IMR-90 (cell line): ENCODE measurements at places on chromosomes 12 and 14. TPM values are rescaled to one million over a fixed set of nuclear protein-coding genes. Genes with fewer than 3 reads are reported as not detected.

- H3K4me3 ChIP-seq = no peak overlapping the region
- H3K27me3 ChIP-seq = no peaks in the 10 kb centered on the region
- H3K36me3 ChIP-seq = no peaks in the 10 kb centered on the region
- no peak for DNase-seq
- H3K4me1 ChIP-seq = no peaks in the 10 kb centered on the region
- no peak overlapping the region for H3K27ac ChIP-seq
Observed at GRCh38 chr14:81834308-81834707, 300.7 kb upstream of the SEL1L start.

Gene TAS2R31
- 4.3 and 8.6 TPM in 2 replicates for total RNA-seq

DNA sequence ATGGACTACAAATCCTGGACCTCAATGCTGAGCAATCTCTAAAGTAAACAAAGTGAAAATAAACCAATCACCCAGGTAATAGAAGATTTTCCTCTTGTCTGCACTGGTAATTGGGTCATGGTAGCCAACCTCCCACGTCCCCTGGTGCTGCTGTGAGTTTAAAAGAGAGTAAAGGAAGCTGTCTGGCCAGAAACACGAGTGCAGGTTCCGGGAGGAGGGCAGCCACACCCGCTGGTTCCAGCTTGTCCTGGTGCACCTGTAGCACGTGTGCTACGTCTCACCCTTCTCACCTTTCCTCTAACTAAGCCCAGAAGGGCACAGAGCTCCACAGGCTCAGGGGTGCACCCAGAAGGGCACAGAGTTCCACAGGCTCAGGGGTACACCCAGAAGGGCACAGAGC is 5.4 kb downstream of the CRACR2A start:
- H3K4me1 ChIP-seq = no peaks in the 10 kb centered on the region
- no peak overlapping the region for H3K27ac ChIP-seq
- no peak for DNase-seq
- H3K36me3 ChIP-seq = no peaks in the 10 kb centered on the region
- peaks cover 11% of the 10 kb centered on the region for H3K27me3 ChIP-seq

Gene ITGB7
- total RNA-seq = under 0.01 and 0.18 TPM in 2 replicates

DNA sequence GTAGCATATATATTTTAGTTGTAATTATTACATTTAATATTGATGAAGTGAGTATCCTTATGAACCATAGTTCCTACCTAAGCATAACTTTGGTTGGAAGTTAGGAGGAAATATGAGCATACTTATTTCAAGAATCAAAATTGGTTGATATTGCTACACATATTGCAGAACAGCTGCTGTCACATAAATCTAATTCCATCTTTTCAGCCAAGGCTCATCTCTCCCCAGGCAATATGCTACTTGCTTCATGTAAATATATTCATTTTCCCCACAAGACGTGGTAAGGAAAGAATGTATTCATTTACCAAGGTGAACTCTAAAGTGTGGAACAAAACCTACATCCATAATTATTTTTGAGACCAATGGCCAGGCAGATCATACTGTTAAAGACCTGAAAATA is 62.5 kb upstream of the HIF1A start:
- H3K4me1 ChIP-seq = peaks cover 3% of the 10 kb centered on the region
- no peaks in the 10 kb centered on the region for H3K36me3 ChIP-seq
- no peaks in the 10 kb centered on the region for H3K27me3 ChIP-seq
- no peak overlapping the region for H3K4me3 ChIP-seq
- no peak overlapping the region for H3K27ac ChIP-seq
- DNase-seq = no peak
